BJ (cell line): ENCODE measurements at places on chromosomes 1 and 21.

- DNase-seq, result no peak
Observed at GRCh38 chr1:44408632-44409602, 3.9 kb downstream of the RNF220 start.

DNA sequence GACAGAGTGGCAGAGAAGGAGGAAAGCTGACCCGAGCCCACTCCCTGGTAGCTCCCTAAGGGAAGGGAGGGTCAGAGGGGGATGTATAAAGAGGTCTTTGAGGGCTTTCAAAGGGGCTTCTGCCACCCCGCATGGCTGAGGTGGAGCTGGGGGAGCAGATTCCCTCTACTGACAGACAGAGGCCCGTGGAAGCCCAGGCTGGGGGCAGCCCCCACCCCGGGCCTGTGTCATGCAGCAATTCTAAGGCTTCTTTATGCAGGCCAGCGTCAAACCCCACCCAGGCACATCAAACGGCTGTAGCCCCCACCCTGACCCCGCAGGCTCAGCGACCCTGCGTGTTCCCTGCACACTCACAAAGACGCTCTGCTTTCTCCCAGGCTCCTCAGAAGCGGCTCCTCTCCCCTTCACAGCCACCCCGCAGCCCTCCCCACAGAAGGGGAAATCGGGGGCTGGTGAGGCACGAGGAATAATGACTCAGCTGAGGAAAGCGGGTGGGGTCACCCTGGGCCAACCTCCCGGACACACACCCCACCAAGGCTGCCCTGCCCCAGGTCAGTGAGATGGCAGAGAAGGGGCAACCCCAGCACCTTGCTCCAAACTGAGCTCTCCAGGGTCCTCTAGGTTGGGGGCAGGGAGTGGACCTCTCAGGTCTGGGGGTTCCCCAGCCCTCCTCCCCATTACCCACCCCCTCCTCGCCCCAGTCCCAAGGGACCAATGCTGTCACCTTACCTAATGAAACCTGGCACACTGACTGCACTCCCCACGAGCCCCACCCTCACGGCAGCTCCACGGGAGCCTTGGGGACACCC lies 10.8 kb downstream of the SLC45A3 start:
- no peak for DNase-seq

DNA sequence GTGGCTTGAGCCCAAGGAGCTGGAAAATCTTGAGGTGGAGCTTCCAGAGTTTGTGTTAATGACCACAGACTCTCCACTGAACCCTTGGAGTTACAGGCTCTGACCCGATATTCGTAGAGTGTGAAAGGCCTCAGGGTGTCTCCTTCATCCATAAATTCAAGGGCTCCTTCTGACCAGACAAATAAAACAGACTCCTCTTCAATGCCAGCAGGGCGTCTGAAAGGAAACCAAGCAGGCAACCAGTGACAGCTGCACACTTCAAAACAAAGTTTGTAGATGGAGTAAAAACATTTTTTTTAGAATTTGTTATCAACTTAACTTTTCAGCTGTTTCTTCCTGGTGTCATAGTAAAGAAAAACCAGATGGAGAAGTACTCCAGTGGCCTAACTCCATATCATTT lies 161.1 kb downstream of the KCTD3 start:
- no peak for DNase-seq

- DNase-seq, result no peak
Observed at GRCh38 chr1:152461544-152461943, 47.5 kb upstream of the CRNN start.

DNA sequence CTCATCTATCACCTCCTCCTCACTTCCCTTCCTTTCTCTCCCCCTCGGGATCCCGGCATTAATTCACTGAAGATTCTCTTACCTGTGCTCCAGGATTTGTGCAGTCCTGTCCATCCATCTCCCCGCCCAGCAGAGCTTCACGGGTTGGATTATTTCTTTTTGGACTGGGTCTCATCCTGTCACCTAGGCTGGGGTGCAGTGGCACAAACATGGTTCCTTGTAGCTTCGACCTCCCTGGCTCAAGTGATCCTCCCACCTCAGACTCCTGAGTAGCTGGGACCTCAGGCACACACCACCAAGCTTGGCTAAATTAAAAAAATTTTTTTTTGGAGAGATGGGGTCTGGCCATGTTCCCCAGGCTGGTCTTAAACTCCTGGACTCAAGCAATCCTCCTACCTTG lies 12.3 kb upstream of the CSF3R start:
- no peak for DNase-seq

DNA sequence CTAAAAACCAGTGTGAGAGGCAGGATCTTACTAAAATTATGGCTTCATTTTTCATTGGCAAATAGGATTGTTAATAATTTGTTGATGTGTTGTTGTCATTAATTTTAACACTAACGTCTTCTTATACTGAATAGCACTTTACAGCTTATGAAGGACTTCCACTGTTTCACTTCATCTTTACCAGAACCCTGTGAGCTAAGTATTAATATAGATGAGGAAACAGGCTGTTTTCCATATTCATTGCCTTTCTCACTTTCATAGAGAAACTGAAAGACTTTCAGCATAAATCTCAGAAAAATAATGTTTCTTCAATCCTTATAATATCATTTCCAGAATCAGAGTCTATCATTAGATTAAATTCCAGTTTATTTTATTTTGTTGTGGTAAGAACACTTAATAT lies 8.5 kb downstream of the MAP10 start:
- no peak for DNase-seq

DNA sequence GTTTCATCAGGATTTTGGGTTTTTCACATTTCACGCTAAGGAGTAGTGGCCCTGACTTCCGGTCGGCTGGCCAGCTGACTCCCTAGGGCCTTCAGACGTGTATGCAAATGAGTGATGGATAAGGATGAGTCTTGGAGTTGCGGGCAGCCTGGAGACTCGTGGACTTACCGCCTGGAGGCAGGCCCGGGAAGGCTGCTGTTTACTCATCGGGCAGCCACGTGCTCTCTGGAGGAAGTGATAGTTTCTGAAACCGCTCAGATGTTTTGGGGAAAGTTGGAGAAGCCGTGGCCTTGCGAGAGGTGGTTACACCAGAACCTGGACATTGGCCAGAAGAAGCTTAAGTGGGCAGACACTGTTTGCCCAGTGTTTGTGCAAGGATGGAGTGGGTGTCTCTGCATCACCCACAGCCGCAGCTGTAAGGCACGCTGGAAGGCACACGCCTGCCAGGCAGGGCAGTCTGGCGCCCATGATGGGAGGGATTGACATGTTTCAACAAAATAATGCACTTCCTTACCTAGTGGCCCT lies 23.1 kb upstream of the TNFRSF1B start:
- peak; percentile 91 for DNase-seq

- no peak for DNase-seq
Observed at GRCh38 chr1:194104247-194104844, 917.9 kb upstream of the B3GALT2 start.

DNA sequence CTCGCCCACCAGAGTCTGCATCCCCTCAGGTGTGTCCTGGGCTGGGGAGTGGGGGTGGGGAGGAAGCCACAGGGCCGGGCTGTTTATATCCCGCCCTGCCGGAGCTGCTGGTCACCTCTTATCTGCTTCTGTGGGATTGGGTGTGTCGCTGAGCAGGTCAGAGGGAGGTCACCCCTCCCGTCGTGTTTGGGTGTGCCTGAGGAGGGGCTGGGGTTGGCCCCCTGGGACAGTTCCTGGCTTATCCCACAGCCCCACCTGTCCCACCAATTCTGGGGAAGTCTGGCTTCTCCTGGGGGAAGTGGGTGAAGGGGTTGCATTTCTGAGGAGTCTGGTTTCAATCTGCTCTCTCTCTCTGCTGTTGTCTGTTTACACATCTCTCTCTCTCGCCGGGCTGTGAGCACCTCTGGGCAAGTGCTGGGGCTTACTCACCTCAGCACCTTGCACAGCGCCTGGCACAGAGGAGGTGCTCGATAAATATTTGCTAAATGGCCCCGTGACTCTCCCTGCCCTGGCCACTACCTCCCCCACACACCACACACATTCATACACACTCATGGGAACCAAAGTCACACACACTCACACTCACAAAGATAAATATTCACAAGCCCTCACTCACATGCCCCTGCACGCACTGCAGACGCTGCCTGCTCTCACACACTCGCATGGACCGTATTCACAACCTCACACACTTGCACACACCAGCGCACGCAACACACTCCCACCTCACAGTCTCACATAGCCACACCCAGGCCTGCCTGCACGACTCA lies 8.3 kb downstream of the ELF3 start:
- DNase-seq, result no peak

- no peak for DNase-seq
Observed at GRCh38 chr1:221778125-221778524, 36.2 kb upstream of the DUSP10 start.

DNA sequence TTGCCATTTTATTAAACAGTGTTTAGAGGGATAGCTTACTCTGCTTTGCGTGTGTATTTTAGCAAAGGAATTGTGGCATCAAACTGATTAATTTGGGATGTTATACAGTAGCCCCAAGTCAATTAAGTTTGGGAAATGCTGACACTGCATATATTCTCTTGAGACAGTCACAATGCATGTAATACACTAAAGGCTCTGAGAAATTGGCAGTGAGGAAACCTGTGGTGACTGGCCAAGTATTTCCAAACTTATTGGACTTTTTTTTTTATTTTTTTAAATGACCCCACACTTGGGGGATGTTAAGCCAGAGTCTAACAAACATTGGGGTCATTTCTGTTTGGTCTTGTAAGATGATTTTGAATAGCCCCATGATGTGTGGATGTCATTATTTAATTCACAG lies 67.3 kb upstream of the RAVER2 start:
- no peak for DNase-seq

DNA sequence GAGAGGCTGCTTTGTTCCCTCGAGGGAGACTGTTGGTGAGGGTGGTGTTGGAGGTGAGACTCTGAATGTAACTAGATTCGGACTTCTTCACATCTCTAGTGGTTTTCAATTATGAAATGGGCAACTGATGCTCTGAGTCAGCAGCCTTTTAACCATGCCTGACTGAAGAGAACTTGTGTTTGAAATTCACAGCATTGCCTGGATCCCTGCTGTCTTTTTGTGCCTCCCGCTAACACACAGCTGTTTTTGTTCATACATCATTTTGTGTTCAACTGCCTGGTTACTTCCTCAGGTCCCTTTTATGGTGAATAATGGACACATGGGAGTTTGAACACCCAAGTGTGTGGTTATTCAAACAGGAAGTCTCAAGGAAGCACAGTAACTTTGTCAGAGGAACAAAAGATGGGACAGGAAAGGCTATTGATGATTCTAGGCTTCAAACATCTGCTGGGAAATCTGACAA lies 16.8 kb downstream of the LAMC1 start:
- peak; percentile 75 for DNase-seq
